ENCODE measurements at places on chromosomes 4 and X. TPM values are rescaled to one million over a fixed set of nuclear protein-coding genes. Genes with fewer than 3 reads are reported as not detected.

DNA sequence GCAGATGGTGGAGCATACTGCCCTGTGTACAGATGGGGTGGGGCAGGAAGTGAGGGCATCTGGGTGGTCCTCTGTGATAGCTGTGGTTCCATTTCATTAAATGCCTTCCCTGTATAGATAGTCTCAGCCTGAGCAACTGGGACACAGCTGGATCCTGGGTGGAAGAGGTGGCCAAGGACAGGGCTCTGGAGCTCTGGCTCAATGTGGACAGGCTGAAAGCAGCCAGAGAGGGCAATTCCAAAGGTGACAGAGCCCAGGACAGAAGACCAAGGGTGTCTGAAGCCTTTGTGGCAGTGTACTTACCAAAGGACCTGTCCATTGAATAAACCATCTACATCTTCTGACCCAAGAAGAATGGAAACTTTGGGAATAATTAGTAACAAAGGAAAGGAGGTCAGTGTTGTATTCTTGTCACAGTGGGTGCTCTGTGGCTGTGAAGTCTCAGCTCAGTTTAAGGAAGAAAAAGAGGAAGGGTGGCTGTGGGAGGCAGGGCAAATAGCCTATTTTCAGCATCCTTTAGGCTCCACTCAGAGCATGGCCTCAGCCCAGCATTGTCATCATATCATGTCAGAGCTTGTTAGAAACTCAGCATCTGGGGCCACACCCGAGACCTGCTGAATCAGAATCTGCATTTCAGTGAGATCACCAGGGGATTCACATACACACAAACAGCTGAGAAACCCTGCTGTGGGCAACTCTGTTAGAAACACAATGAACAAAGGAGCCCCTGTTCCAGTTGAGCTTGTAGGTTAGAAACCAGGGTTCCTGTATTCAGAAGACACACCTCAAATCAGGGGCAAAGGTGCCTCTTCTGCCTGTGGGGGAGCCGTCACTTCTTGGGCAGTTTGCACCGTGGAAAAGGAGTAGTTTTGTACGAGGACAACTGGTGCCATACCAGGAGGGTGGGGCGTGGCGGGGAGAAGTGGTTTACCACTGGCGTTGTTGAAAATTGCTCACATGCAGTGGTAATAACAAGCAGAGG is 168.6 kb downstream of the PTTG2 start:
- DNase-seq: no peak

GRCh38 chr4:48945981-48946380 is 39.4 kb upstream of the OCIAD2 start:
- DNase-seq: no peak

- no peak for DNase-seq
Observed at GRCh38 chr4:153241970-153242838, 38.0 kb downstream of the TRIM2 start.

- peak; percentile 34 for DNase-seq
Observed at GRCh38 chrX:23803931-23804381, 21.0 kb downstream of the SAT1 start.

DNA sequence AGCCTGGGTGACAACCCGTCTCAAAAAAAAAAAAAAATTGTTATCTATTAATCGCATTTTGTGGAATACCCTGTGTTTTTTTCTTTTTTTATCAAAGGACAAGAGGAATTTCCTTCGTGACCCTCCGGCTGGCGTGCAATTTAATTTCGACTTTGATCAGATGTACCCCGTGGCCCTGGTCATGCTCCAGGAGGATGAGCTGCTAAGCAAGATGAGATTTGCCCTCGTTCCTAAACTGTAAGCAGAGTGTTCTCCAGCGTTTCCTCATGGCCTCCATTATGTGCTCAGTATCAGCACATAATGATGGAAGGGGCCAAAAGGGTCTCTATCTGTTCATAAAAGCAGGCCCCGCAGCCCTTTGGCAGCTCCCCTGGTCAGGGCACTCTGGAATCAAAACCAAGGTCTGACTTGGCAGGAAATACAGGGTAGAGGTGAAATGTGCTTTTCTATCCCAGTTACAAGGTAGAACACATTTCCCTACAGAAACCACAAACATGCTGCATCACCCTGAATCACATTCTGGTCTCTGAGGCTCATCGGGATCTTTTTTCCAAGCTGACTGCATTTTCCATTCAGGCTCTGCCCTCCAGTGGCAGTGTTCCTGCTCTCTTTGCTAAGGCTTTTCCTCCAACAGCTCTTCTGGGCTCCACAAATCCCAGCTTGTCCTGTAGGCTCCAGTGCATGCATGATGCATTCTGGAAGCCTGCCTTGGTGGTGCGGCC is 24.4 kb downstream of the SYAP1 start:
- DNase-seq: no peak

- no peak for DNase-seq
Observed at GRCh38 chr4:128768373-128768996, 41.0 kb upstream of the JADE1 start.

DNA sequence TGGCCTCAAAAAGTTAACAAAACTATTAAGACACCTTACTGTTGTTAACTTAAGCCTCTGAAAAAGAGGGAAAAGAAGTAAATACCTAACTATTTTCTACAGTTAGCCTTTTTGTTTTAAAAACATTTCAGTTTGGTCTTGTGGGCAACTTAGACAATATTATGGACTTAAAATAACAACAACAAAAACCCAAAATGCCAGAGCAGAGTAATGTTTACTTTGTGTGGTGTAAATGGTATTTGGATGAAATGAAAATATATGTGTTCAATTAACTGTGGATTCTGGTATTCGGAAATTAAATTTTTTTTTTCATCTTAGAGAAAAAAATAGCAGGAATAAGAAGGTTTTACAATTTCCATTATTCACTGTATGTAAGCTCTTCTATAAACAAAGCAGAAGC is 79.6 kb upstream of the NPNT start:
- no peak for DNase-seq

- DNase-seq: no peak
Observed at GRCh38 chrX:65598559-65599147, 64.1 kb upstream of the LAS1L start.

DNA sequence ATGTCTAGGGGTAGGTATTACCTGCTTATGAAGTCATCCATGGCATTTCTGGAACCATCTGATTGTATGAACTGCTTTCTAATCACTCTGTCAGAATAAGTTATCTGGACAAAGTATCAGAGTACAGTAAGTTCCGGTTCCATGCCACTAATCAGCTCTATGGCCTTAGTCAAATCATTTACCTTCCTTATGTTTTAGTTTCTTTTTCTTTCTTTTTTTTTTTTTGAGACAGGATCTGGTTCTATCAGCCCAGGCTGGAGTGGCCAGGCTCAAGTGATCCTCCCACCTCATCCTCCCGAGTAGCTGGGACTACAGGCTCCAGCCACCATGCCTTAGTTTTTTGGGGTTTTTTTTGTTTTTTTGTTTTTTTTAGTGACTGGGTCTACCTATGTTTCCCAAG is 11.5 kb downstream of the XIAP start:
- DNase-seq: no peak

DNA sequence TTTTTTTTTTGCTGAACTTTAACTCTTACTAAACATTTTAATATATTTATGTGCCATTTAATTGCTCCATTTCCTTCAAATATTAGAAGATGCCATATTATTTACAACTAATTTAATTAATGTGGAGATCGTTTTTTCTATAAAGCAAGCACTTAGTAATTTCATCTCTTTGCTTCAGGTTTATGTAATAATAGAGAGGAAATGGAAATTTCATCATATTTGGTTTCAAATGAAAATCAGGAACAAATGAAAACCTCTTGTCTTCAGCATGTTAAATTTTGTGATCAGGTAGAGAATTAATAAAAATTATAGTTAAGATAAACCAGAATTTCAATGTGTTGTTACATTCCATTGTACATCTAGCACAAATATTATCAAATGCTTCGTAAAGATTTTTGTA is 120.1 kb downstream of the SYNPO2 start:
- no peak for DNase-seq

- no peak for DNase-seq
Observed at GRCh38 chr4:106704253-106704870, 331.8 kb downstream of the DKK2 start.

DNA sequence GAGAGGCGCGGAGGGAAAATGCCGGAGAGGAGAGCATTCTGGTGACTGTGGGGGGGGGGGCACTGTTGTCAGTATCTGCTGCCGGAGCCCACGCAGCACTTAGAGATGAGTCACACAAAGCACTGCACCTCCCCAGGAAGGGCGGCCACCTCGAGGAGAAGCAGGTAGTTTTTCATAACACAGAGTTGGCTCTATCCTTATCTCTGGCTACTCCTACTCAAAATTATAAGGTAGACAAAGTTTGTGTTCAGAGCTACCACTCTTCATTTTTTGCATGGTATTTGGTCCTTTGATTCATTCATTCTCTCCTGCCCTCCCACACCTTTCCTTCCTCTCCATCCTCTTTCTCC is 76.2 kb upstream of the SCOC start:
- DNase-seq: peak; percentile 47

DNA sequence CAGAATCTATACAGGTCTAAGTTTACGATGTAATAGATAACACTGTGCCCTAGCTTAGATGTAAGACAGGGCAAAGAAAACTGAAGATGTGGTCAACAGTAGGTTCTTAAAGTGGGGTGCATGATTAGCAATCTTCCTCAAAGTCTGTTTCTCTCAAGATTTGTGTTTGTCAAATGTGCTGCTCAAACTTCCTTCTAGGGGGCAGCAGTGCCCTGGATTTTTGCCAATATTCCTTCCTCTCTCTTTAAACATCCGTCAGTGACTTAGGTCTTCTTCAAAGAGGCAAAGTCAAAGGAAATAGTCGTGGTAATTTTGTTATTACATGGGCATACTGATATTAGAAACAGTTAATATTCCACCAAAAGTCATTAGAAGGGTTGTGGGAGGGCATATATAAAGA is 4.2 kb upstream of the PDHA2 start:
- DNase-seq: no peak

DNA sequence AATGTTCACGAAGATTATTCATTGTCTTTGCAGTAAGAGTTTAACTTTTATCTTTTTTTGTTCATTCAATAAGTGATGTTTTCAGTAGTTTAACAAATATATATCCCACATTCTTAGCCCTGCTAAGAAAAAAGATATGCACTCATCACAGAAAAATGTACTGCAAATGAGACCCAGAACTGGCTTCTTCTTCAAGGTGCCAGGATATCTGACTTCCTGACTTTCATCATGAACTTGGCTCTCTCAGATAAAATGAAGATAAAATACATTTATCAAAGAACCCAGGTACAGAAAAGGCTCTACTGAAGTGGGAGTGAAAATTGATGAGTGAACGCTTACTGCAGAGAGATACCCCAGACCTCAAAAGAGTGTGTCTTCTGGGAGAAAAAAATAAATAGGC is 177.8 kb upstream of the DKK2 start:
- DNase-seq: no peak

- DNase-seq: no peak
Observed at GRCh38 chrX:108699368-108699767, 37.0 kb downstream of the IRS4 start.

GRCh38 chrX:103382877-103383276 is 6.5 kb downstream of the BEX3 start:
- no peak for DNase-seq

GRCh38 chr4:77040854-77041725 is 34.7 kb downstream of the CCNI start:
- no peak for DNase-seq

DNA sequence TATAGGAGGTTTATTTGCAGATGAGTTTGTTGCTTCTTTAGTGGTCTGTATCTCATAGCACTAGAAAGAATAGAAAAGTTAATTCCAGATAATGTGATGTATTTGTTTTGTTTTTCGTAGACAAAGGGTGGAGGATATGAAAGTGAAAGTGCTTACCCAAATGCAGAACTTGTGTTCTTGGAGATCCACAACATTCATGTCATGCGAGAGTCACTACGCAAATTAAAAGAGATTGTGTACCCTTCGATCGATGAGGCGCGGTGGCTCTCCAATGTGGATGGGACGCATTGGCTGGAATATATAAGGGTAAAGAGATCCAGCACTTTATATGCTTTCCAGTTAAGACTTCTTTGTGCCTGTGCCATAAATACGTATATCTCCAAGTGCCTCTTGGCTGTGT is 43.3 kb downstream of the MTMR1 start:
- DNase-seq: no peak

DNA sequence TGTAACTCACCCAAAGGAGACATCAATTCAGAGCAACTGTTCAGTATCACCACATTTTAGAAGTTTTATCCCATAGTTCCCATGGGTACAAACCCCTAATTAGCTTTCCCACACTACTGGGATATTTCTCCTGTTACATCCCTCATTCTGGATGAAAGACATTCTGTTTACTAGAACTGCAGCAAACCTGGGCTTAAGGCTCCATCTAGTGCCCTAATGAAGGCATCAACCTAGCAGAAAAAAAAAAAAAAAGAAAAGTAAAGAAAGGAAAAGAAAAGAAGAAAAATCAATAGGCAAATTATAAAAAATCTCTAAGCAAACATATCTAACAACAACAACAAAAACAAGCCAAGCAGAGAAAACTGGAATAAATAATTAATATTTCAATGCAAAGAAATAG is 133.7 kb upstream of the CPXCR1 start:
- peak; percentile 24 for DNase-seq

GRCh38 chrX:110944311-110944750 is 148.7 kb upstream of the CHRDL1 start:
- peak; percentile 54 for DNase-seq

GRCh38 chr4:103375278-103375677 is 177.1 kb upstream of the CENPE start:
- no peak for DNase-seq

DNA sequence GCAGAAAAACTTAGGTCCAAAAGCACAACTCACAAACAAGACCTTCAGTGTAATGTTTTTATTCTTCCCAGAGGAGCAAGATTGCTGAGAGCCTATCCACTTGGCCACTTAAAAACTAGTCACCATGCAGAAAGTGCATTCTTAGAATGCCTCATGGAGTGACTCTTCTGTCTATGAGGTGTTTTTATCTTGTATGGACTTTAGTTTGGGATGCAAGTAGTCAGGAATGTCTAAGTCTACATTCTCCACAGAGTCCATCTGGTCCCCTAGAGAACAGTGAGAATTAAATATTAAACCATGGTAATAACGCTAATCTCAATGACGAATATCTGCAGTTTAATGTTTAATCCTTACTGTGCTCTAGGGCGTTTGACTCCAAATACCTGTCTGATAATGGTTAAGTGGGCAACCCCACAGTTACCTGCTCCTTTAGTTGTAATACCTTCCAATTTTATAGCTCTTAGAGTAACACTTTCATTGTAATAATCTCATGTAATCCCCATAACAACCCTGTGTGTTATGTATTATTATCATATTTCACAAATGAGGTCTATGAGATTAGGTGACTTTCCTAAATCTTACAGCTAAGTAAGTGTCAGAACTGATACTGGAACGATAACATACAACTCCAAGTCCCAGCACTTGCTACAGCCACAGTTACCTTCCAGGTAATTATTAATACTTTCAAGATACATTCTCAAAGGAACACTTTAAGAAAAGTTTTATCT is 235.6 kb upstream of the JADE1 start:
- DNase-seq: no peak

GRCh38 chr4:89575840-89576239 is 261.1 kb downstream of the SNCA start:
- DNase-seq: no peak

The PPP2R2C gene
- total RNA-seq: 7.9 TPM

The PDLIM3 gene
- 29.8 TPM for total RNA-seq

The FRG2 gene
- 0.24 TPM for total RNA-seq

The F8A3 gene
- 28.6 TPM for total RNA-seq

The PGAM4 gene
- not detected for total RNA-seq

The SMAD1 gene
- total RNA-seq: 29.6 TPM

The DNAAF6 gene
- 2.6 TPM for total RNA-seq

The KIAA0232 gene
- total RNA-seq: 48.0 TPM

The MRPL1 gene
- total RNA-seq: 16.6 TPM

The ZCCHC18 gene
- 6.2 TPM for total RNA-seq

The ADRA2C gene
- 16.0 TPM for total RNA-seq

The CDX4 gene
- not detected for total RNA-seq

The SULT1E1 gene
- not detected for total RNA-seq

The NHSL2 gene
- 32.5 TPM for total RNA-seq

The SASH3 gene
- 2.0 TPM for total RNA-seq

Measured in testis (tissue), 5 donors.